ENCODE measurements at places on chromosomes 5 and 9.

GRCh38 chr5:16051246-16051755, 128.3 kb downstream of the MARCHF11 start:
- no peak for DNase-seq

DNA sequence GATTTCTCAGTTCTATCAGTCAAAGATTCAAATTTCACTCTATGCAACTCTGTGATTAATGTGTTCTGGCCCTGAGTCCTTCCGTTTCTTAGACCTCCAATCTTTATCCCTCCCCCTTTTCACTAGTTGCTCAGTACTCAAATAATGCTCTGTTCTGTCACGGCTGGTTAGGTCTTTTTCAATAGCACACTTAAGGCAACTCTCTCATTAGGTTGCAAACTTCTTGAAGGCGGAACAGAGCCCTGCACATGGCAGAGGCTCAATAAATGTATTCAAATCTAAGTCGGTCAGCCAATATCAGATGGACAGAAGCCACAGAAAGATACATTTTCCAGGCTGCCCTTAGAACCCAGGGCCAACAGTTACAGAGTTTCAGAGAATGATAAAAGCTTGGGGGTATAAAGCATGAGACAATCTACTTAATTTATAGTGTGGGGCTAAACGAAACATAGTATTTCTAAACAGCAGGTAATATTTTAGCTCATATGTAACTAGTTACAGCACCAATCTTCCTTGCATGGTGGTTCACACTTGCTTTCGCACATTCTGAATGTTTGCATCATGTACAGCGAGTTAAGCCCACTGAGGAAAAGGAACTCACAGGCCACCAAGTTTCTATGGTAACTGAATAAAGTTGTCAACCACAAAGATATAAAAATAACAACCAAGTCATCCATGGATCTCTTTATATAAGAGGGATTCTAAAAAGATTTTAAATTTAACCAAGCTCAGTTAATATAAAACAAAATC, 67.1 kb upstream of the GOLPH3 start:
- DNase-seq: no peak

DNA sequence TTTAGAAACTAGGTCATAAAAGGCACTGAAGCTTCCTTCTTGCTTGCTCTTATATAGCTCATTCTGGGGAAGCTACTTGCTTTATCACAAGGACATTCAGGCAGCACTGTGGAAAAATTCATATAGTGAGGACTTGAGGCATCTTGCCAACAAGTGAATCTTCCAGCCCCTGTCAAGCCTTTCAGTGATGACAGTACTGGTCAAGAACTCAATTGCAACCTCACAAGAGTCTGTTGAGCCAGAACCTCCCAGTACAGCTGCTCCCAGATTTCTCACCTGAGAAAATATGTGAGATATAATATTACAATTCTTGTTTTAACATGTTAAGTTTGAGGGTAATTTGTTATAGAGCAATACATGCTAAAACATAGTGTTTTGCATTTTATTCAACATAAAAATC, 2011.0 kb upstream of the NUDT12 start:
- no peak for DNase-seq

DNA sequence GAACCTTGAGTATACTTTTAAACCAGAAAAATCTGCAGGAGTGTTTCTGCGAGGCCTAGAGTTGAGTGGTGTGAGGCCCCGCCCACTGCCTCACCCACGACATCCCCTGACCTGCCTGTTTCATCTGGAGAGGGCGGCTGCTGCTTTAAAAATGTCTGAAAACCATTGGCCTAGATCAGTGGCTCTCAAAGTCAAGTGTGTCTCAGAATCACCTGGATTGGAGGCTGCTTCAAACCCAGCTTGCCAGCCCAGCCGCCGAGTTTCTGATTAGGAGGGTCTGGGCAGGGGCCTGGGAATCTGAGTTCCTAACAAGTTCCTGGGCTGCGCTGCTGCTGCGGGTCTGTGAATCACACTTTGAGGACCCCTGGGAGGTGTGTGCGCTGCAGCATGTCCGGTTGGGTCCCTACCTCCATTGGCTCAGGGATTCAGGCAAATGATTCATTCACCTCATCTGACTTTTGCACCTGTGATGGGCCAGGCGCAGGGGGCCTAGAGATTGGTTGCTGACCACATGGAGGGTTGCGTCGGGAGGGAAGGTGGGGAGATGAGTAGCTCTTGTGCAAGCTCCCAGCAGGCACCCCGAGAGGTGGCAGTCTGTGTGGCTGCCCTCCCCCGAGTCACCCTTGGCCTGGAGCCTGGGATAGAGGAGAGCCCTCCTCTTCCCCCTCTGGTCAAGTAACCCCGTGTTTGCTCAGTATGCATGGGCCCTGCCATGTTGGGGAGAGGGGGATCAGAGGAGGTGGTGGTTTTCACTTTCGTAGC, 27.6 kb upstream of the HMCN2 start:
- no peak for DNase-seq

- no peak for DNase-seq
Observed at GRCh38 chr9:134327671-134328231, 1.5 kb downstream of the RXRA start.

DNA sequence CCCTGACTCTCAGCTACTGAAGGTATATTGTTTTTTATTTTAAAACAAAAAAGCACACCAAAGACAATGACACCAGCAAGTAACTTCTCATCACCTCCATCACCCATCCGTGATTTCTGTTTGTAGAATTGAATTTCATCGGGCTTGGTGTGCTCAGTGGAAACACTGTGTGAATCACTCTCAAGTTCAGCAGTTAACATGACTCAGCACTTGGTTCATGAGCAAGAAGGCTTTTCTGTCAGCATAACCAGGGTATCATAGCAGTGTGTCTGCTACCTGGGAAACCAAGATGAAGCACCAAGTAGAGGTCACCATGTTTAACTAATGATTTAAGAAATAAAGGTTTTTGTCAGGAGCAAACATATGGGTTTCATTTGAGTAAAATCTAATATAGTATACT, 123.7 kb downstream of the INSYN2B start:
- no peak for DNase-seq

DNA sequence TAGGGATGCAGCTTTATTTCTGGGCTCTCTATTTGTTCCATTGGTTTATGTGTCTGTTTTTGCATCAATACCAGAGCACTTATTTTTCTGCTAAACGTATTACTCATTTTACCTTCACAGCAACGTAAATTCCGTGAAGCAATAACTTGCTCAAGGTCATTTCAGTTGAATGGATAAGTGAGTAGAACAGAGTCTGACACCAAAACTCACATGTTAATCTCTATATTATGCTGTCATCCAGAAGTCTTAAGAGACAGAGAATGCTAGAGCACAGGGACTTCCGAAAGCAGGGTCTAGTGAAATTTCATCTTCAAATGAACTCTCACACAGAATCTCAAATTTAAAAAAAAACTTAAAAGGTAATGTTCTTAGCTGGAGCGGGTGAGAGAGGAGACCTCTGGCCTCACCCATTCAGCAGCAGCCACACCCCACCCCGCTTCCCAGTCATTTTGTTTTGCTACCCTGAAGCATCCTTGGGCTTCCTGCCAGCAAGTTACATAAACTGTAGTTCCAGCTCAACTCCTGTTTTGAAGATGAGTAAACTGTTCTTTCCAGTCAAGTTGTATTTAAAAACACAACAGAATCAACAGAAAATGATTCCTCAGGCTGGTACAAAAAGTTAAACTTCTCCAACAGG, 69.3 kb downstream of the TRIM36 start:
- no peak for DNase-seq

DNA sequence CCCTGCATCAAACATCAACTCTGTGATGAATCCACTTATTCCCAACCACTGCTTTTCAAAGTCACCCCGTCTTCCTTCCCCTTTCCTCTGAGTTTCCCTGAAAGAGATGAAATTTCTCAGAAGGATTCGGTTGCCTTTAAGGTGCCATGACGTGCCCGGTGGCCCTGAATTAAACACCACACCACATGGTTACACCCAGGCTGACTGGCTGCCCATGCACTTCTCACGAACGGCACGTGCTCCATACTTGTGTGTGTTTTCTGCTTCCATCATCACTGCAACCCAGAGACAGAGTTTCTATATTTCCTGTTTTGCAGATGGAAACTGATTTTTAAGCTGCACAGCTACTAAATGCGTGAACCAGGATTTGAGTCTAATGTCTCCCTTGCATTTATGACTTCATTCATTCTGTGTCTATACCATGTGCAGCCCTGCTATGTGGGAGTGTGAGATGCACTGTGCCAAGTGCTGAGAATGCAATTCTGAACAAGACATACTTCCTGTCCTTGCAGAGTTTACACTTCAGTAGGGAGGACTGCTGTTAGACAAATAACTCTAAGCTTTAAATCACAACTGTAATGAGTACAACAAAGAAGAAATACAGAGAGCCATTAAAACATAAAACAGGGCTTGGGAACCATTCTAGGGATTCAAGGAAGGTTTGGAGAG, 162.9 kb downstream of the NXNL2 start:
- DNase-seq: no peak

DNA sequence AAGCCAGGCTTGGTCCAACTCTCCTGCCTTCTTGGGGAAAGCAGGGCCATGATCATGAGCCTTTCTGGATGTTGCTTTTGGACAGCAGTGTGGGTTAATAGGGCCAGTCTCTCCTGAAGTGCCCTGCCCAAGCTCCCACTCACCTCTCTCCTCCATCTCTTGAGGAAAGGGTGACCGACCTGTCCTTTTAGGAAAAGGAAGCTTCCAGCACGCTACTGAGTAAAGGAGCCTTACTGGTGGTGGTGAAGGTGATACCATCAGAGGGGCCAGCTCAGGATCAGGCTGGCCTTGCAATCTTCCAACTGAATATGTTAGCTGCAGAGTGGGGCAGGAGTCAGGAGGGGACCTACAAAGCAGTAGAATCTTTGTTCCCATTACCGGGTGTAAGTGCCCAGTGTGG, 2.2 kb upstream of the RGS3 start:
- no peak for DNase-seq

DNA sequence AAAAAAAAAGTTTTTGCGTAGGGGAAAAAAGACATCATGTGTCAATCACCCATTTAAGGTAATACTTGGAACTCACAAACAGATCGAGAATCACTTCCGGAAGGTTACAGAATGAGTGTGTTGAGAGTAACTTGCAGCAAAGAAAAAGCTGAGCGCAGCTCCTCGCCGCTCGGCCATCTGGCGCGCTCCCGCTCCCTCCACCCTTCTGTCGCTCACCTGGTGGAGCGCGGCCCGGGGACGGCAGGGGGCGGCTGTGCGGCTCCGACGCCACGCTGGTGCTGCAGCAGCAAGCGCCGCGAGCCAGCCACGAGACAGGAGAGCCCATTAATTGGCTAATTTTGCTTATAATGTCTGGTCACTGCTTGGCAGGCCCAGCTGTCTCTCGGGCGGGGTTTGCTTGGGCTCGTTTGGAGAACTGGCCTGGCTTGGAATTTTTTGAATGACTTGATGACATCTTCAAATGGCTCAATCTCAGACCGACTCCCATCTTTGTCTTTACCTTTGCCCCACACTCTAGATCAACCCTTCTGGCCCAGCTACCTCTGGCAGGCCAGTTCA, 601.8 kb downstream of the CCDC171 start:
- no peak for DNase-seq

Measured in activated T-cell treated with anti-CD3 and anti-CD28 coated beads for 4 hours (primary cell).